ENCODE measurements at places on chromosomes 6 and 20.

- no peak for DNase-seq
These were observed 36.4 kb downstream of the RIPOR2 start for GRCh38 chr6:24899136-24899996.

- no peak for DNase-seq
These were observed 148.3 kb downstream of the HACE1 start for GRCh38 chr6:104711371-104711770.

GRCh38 chr6:89859744-89860143, 30.1 kb downstream of the CASP8AP2 start:
- DNase-seq, result peak; percentile 16

DNA sequence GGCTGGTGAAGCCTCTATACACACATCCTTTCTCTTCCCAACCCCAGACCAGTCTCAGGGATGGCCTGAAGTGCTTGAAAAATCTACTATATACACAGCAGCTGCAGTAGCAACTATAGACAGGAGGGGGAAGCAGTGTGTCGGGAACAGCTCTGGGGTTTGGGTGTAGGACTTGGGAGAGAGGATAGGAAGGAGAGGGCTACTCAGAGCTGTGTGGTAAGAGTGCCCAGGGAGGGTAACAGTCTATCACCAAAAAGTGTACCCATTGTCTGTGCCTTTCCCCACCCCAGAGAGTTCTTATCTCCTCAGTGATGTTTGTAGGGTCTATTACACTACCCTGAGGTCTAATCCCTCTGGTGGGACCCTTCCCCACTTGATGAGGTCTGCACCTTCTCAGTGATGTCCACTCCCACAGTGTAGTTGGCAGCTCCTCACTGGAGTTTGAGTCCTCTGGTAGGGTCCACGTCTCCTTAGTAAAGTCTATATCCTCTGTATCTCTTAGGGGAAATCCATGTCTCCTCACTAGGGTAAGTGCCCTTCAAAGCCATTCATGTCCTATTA, 1.5 kb upstream of the GGT7 start:
- DNase-seq, result peak; percentile 52

GRCh38 chr6:132798869-132799538, 567 bp upstream of the SLC18B1 start:
- DNase-seq, result peak; percentile 53

DNA sequence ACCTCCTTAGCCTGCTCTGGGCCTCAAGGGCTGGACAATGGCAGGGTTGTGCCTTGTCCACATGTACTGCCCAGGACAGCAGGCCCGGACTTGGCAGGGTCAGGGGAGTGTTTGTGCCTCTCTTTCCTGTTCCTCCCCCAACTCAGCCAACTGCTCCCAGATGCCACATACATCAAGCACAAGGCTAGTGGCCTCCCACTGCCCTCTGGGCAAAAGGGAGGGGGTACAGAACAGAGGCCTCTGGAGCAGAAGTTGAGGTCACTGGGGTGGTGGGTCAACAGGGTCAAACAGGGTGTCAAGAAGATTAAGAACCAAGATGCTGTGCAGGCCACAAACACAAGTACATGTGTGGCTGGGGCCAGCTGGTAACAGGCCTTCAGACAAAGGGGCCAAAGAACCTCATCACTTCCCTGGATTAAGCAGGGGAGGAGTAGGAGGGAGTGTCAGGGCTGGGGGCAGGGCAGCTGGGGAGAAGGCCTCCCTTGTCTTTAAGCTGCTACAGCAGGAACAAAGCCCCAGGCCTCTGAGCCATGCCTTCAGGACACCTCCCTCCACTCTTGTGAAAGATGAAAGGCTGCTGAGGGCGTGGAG, 36.0 kb downstream of the KCNK5 start:
- no peak for DNase-seq

- no peak for DNase-seq
These were observed 22.7 kb downstream of the MTCL3 start for GRCh38 chr6:127496471-127496870.

GRCh38 chr6:14462135-14462534, 344.6 kb downstream of the CD83 start:
- DNase-seq, result no peak

DNA sequence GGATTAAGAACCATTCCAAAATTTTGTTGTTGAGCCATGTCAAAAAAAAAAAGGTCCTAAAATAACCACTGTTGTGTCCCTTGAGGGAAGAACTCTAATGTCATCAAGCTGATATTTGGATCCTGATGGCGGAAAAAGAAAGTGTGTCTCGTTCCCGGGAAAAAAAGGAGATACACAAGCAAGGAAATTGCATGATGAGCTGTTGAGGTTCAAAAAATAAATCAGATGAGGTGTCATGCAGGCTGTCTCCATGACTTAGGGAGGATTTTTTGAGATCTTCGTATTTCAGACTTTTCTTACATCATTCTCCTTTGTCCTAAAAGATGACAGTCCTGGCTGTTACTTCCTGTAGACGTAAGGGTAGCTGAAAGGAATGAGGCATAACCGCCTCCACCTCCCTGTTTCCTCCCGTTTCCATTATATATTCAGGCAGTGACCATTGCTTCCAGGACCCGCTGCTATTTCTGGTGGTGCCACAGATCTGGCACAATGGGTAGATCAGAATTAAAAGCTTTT, 117.3 kb upstream of the TNFAIP3 start:
- DNase-seq, result no peak

- no peak for DNase-seq
These were observed 166.0 kb upstream of the PLN start for GRCh38 chr6:118382126-118382525.

DNA sequence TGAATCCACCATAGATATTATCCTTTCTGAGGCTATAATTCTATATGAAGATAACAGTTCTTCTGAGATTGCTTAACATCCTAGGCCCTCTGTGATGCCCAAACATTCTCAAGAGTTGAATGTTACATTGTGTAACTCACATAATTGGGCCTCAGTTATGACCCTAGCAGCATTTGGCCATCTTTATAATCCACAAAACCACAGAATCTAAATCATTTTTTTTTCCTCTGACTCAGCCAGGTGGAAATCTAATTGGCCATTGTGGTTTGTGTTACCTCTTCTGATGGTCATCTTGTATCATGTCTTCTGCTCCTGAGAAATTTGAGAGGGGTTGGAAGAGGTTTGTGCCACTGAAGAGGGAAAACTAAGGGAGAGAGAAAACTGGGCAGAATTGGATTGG, 99.5 kb downstream of the LINC00237 start:
- no peak for DNase-seq

GRCh38 chr6:40957616-40958492, 81.2 kb downstream of the UNC5CL start:
- DNase-seq, result no peak

DNA sequence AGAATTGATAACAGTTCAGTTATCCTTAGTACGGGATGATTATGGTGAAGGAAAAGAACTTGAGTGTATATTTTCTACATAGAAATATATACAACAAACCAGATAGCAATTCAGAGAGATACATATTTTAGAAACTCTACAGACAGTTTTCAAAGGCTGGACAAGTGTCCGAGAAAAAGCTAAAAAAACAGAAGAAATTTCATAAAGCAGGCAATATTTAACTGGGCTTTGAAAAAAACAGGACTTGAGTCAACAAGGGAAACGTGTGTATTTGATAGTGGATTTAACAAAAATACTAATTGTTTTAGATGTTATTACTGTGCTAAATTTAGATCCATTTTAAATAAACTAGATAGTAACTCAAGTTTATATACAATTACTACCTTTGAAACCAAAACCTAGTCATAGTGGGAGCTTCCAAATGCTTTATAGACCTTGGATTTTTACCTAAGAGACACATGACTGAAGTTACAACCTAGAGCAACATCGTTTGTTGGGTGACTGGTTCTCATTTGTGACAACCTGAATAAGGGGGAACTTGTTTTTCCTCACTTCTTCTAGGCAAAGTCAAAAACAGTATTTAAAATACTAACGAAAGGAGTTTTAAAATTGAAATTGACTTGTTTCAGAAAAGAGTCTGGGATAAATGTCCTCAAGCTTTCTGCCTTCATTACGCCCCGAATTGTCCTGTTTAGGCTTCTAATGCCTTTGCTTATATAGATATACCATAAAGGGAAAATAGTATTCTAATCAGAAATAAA, 116.7 kb upstream of the PRSS16 start:
- DNase-seq, result no peak

- no peak for DNase-seq
These were observed 55.3 kb downstream of the STK4 start for GRCh38 chr20:45021631-45022030.

- no peak for DNase-seq
These were observed 3.8 kb downstream of the RIN2 start for GRCh38 chr20:19761841-19762240.

- DNase-seq, result no peak
These were observed 45.6 kb downstream of the TOX2 start for GRCh38 chr20:43960231-43960630.

GRCh38 chr20:12270863-12271262, 353.2 kb downstream of the BTBD3 start:
- DNase-seq, result no peak
